ENCODE measurements at places on chromosomes 5 and 9.

DNA sequence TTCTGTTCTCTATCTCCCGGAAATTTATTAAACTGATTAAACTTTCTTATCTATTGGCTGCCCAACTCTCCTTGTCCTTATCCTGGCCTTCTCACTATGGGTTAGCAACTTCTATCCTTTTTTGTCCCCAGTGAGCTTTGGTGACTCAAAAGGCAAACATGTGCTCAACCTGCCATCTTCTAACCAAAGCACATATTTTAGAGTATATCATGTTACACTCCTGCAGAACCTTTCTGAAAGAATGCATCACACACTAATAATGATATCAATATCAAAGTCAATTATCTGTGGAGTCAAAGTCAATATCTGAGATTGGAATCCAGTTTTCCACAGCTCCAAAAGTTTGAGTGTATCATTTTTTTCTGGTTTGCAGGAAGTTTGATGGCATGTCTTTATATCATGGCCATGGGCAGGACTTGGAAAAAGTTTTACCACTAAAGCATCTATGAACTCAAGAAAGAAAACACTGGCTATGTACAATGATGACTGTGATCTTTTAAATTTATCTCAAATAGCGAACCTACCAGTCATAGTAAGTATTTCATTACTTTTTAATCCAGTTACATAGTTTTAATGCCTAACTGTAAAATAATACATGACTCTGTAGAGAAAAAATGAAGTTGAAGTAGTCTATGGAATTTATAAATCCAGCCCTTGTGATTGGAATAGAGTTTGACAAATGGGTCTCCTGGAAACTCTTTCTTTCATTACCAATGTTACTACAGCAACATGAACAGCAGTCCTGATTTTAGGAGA is 166.8 kb downstream of the DROSHA start:
- DNase-seq, result no peak

GRCh38 chr9:79240774-79241173 is 331.0 kb upstream of the TLE4 start:
- DNase-seq, result no peak

DNA sequence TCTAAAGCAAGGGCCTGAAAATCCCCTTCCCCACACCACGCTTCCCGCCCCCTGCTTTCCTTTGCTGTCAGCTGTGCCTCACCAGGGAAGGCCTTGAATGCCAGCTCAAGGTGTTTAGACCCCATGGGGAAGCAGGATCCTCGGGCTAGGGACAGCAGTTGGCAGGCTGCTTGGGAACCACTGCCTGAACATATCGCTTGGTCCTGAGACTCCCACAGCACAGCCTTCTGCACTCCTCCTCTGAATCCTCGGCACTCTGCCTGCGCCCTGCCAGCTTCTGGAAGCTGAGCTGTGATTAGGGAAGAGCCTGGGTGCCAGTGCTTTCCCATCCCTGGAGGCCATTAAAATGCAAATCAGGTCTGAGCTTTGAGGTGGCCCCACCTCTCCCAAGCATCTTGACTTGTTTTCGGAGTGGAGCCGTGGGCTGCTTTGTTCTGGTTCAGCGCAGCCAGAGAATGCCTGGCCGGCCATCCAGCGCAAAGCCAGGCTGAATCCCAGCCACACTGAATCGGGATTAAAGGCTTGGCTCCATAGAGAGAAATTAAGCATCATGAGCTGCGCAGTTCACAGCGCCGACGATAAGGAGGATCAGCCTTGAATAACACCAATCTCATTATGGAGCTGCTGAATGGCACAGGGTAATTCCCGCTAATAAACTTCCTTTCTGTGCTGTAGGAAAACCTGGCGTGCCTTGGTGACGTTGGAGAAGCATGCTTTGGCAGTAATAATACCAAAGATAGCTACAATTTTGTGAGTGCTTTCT is 40.0 kb downstream of the AMBP start:
- peak; percentile 26 for DNase-seq

GRCh38 chr9:108166519-108166918 is 677.0 kb upstream of the KLF4 start:
- no peak for DNase-seq

GRCh38 chr5:139061274-139061673 is 136.9 kb downstream of the SIL1 start:
- DNase-seq, result no peak

GRCh38 chr5:122141751-122142150 is 12.4 kb downstream of the ZNF474 start:
- DNase-seq, result no peak

- DNase-seq, result no peak
These were observed 4.5 kb downstream of the RPS6 start for GRCh38 chr9:19375538-19375937.

DNA sequence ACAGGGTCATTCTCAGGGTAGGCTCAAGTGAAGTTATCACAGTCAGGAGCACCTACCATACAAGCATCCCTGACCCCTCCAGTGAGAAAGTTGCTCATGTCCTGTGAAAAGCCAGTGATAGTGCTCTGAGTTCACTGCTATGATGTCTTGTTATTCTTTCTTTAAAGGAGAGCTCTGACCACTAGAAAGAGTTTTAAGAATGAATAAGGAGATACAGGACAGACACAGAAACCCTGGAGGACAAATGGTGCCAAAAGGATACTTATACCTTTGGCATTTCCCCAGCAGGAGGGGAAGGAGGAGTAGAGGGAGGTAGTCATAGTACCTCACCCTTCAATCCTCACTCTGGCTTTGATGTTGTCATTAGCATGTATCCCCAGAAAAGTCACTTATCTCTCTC is 84.0 kb upstream of the AGXT2 start:
- no peak for DNase-seq

DNA sequence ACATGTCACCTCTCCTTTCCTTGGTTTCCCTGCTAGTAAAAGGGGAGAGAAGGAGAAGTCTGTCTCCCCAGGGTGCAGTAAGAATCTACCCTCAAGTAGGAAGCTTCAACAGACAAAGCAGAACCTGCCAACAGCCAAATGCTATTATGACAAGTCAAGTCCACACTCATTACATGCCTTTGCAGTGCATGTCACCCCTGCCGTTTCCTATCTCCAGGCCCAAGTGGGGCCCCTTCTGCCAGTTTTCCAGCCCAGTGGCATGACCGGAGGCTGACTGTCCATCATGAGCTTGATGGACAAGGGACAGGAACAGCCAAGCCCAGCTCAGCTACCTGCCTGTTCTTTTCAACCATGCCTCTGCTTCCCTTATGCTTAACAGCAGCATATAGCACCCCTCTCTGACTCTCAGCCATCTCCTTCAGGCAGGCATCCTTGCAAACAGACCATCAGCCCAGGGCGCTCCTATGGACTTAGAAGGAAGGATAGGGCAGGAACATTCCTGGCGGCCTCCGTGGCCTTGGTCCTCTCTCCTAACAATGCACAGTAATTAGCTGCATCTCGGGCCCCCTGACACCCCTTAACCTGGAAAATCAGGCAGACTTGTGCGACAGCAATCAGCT is 107.2 kb upstream of the RAD23B start:
- no peak for DNase-seq

DNA sequence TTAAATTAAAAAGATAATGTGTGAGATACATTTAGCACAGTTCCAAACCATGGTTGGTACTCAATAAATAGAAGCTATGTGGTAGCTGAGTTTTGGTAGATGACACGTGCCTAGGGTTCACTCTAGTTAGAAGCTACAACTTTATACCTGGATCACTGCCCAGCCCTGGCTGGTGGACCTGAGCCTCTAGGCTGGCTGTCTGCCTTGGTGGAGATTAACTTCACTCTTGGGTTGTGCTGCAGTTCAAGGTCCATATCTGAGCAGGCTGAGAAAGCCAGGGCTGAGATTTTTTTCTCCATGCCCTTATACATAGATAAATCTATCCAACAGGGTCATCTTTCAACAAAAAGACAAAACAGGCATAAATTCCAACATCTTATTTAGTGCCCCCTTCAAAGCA is 44.6 kb upstream of the SPDL1 start:
- DNase-seq, result no peak

GRCh38 chr9:132582276-132582785 is at the start of gene BARHL1:
TSS of gene BARHL1 (plus strand) at chr9:132582606. CDS start at chr9:132582798, 192 bp downstream.
- DNase-seq, result no peak

DNA sequence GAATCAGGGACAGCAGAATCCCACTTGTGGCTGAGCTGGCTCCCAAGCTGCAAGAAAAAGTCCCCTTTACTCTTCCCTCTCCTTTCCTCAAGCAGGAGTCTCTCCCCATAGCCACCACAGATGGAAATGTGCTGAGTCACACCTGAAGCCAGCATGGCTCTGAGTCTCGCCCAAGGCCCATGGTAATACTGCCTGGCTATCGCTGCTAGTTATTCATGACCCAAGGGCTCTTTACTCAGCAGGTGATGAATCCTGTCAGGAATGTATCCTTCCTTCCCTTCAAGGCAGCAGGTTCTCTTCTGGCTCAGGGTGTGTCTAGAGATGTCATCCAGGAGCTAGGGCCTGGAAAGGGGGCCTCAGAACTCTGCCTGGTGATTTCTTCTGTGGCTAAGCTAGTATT is 403.3 kb upstream of the PTPRD start:
- DNase-seq, result no peak

GRCh38 chr5:54944364-54944763 is 41.0 kb downstream of the ESM1 start:
- no peak for DNase-seq

GRCh38 chr9:110199643-110200042 is 8.3 kb downstream of the C9orf152 start:
- no peak for DNase-seq

DNA sequence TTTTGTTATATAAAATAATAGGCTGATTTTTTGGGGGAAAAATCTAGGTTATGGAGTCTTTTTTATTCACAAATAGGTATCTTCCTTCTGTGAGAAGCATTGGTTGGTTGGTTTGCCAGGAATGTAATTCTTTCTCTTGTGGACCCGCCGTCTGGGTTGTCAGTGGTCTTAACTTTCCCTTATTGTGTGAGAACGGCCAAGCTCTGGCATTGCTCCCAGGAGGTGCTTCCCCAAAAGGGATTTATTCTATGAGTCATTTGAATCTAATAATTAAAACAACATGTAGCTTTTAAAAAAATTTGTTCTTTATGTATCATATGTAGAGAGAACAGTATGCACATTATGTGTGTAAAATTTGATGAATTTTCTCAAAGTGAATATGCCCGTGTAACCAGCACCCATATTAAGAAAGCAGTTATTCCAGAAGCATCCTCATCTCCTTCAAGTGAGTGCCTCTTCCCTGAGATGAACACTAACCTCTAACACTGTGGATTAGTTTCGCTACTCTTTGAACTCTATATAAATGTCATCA is 114.4 kb downstream of the MAST4 start:
- DNase-seq, result no peak

- DNase-seq, result no peak
These were observed 165.7 kb downstream of the PSAT1 start for GRCh38 chr9:78462611-78463010.

DNA sequence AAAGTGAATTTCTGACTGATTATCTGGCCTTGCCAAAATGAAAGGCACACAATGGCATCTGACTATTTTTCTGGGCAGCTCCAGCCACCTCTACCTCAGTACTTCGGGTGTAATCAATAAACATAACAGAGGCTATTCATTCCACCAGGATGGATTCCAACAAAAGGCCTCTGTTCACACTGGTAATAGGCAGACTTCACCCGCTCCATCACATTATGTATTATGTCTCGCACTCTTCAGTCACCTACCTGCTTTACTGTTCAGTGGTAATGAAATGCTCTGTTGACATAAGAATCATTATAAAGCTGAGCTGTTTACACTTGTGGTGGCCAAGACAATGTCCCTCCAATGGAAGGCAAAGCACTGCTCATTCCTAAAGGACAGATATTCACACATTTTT is 1333.7 kb upstream of the WWC1 start:
- DNase-seq, result no peak

DNA sequence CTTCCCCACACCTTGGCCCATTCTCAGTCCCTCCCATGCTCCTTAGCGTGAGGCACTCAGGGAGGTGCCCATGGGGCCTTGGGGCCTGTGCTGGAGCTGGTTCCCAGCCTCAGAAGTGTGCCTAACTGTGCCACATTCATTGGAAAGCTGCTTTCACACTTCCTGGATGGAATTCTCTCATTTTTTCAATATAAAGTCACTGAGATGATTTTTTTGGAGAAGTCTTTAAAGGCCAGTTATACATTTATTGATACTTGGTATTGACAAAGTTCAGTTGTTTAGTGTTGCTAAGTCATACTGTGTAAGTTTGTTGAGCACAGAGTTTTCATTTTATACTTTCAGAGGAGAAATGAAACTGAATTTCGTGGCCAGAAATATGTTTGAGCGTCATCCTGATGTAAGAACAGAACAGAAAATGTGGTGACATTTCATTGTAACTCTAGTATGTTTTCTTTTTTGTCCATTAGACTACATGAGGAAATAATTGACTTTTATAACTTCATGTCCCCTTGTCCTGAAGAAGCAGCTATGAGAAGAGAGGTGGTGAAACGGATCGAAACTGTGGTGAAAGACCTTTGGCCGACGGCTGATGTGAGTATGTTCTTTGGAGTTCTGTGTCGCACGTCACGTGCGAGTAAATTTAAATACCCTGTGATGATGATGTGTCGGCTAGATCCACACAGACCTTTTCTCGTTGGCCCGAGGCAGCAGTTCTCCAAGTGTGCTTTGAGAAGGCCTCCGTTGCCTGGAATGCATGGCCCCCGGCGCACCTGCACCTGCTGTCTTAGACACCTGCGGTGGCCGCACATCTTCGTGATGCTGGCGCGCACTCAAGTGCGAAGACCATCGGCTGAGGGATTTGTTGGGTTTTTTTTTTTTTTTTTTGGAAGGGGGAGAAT is 24.1 kb downstream of the TENT4A start:
- DNase-seq, result no peak

- no peak for DNase-seq
These were observed 1755.4 kb upstream of the ACO1 start for GRCh38 chr9:30628915-30629567.

GRCh38 chr9:134875371-134875770 is 5.2 kb upstream of the FCN2 start:
- no peak for DNase-seq

DNA sequence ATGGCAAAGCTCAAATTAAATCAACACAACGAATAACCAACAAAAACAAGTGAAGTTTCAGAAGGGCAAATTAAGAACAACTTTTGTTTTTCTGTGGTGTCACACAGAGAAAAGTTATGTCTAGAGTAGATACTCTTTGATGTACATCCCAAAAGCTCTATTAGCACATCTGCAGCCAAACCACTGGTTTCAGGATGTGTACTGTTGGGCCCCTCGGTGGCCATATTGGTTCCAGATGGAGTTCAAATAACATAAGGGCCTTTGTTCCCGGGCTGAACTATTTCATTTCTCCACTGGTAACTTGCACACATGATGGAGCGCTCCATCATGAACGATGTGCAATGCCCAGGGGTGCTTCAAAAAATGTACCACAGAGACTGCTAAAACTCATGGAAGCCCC is 126.1 kb downstream of the SEMA5A start:
- DNase-seq, result no peak

DNA sequence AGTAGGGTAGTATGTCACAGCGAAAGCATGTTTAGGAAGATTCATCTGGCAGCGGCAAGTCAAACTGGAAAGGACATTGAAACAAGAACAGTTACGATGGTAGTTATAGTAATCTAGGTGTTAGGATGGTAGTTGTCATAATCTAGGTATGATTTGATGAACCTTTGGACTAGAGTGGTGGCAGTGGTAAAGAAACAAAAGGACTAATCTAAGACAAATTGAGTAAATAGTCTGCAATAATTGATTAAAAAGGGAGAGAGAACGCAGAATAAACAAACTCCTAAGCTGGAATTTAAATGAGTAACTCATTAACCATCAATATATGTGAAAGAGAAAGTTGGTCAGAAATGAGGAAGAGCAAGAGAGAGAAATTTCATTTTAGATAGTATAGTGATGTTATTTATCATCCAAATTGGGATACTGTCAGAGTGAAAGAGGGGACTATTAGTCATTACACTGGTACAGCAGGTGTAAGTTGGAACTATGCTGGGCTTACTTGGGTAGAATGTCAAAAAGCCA is 56.8 kb downstream of the MTREX start:
- no peak for DNase-seq

- DNase-seq, result no peak
These were observed 4.8 kb downstream of the ASB6 start for GRCh38 chr9:129637102-129637501.
